ENCODE measurements at places on chromosomes 5 and 9.
A peak's percentile ranks its signal among the peaks of the same experiment; 100 is the strongest.

- no peak for DNase-seq
Measured at GRCh38 chr5:36444582-36445418, 143.1 kb upstream of the RANBP3L start.

DNA sequence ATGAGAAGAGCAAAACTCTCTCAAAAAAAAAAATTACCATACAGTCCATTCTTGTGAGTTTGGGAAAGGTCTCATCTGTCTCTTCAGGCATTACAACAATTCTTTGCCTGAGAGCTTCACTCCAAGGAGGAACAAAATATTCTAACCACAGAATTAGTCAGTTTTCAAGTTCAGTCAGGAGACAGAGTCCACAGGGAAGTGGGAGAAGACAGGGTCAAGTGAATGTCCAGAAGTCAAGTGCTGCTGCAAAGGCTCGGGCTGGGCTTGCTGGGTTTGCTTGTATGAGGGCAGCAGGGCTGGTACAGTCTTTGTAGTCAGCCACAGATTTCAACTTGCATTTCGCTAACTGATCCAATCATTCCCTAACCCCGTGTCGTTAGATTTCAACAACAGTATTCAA lies 17.6 kb upstream of the HEXB start:
- DNase-seq, result no peak

GRCh38 chr5:169248550-169248949 lies 52.4 kb downstream of the SLIT3 start:
- DNase-seq, result no peak

DNA sequence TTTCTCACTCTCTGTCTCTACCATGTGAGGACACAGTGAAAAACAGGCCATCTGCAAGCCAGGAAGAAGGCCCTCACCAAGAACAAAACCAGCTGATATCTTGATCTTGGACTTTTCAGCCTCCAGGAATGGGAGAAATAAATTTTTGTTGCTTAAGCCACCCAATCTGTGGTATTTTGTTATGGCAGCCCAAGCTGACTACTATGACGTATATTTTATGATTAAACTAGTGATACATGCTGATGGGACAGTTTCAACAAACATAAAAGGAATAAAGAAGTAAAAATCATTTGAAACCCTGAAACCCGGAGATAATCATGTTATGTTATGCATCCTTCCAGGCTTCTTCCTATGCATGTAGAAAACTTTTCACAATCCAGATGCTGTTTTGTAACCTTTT lies 71.5 kb upstream of the ERBIN start:
- no peak for DNase-seq

GRCh38 chr5:26569929-26570258 lies 468.5 kb downstream of the CDH9 start:
- no peak for DNase-seq

DNA sequence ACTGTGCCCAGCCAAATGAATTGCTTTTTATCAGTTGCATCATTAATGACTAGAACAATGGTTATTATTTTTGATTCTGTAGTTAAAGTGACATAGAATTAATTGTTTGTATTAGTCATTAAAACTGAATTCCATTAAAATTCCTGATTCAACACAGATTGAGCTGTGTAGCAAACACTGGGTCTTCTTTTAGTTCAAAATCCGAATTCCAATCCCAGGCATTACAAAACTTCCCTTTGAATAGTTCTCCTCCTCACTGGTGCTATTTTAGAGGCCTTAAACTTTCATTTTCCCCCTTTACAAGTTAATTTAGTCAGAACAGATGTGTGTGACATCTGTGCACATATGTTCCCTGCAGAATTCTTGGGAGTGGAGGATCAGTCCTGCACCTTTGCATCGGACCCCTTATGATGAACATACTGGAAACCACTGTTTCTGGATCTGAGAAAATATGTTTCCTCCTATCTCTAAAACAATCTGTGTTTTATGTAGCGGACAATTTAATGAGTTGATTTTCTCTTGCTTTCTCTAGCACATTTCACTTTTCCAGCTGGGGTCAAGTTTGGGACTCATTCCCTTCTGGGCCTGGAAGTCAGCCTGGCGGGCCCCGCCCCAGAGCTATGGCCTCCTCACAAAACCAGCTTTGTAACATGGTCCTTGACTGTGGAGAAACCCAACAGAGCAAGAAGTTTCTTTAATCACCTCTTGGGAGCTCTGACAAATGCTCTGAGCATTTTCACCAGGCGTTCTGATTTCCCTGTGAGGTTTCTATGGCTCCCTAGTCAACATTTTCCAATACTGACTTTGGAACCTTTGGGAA lies 87.9 kb upstream of the MAMDC2 start:
- DNase-seq, result no peak

DNA sequence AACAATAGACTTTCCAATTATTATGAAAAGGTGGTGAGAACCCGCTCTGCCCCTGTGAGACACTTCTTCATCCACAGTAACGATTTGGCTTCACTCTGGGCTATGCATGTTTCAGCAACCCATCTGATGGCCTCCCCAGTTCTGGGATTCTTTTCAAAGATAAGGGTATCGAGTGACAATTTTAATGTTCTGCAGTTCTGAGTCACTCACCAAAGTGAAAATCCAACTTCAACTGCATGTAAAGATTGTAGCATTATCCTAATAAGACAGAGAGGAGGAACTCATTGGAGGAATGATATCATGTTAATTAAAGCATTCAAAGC lies 1078.3 kb upstream of the SEMA6A start:
- DNase-seq, result no peak

- DNase-seq, result no peak
Measured at GRCh38 chr9:32704343-32704742, 68.9 kb upstream of the TAF1L start.

DNA sequence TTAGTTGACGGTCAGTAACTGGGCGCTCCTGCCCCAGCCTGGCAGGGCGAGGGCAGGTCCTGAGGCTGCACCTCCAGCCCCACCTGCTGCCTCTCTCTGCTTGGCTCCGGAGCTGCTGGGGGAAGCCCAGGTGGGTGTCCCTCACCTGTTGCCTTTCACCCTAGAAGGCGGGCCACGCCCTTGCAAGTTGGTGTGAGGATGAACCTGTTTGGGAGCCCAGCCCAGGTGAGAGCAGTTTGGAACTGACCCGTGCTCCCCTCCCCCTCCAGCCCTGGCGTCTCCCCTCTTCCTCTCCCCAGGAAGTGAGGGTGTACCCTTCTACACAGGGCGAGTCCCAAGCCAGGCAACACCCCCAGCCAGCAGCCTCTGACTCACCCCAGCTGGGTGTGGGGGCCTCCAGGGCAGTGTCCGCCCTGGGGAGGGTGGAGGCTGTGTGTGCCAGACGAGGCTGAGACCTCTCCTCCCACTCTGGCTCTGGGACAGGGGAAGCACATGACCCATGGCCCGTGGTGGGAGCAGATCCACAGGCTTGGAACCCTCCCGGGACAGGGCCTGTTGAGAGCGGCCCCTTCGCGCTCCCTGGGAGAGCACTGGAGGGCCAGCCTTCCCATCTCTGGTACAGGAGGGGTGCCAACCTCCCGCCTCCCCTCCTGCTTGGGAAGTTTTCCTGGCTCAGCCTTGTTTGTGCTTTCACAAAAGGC lies 10.4 kb downstream of the LRRC8A start:
- DNase-seq, result peak; percentile 40

- DNase-seq, result no peak
Measured at GRCh38 chr9:110626101-110626829, 42.3 kb upstream of the MUSK start.

GRCh38 chr5:191036-191948 lies at the start of gene LRRC14B:
Gene LRRC14B (plus strand): TSS chr5:191495. CDS start chr5:191539, 44 bp downstream.
- no peak for DNase-seq
